ENCODE measurements at places on chromosomes 12 and 14.

- DNase-seq = no peak
These were observed 7.1 kb downstream of the ZFP36L1 start for GRCh38 chr14:68785534-68786490.

DNA sequence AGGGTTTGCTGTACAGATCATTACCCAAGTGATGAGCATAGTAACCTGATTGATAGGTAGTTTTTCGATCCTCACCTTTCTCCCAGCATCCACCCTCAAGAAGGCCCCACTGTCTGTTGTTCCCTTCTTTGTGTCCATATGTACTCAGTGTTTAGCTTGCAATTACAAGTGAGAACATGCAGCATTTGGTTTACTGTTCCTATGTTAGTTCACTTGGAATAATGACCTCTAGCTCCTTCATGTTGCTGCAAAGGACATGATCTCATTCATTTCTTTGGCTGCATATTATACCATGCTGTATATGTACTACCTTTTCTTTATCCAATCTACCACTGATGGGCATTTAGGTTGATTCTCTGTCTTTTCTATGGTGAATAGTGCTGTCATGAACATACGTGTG, 181.6 kb upstream of the FOXG1 start:
- DNase-seq = no peak

DNA sequence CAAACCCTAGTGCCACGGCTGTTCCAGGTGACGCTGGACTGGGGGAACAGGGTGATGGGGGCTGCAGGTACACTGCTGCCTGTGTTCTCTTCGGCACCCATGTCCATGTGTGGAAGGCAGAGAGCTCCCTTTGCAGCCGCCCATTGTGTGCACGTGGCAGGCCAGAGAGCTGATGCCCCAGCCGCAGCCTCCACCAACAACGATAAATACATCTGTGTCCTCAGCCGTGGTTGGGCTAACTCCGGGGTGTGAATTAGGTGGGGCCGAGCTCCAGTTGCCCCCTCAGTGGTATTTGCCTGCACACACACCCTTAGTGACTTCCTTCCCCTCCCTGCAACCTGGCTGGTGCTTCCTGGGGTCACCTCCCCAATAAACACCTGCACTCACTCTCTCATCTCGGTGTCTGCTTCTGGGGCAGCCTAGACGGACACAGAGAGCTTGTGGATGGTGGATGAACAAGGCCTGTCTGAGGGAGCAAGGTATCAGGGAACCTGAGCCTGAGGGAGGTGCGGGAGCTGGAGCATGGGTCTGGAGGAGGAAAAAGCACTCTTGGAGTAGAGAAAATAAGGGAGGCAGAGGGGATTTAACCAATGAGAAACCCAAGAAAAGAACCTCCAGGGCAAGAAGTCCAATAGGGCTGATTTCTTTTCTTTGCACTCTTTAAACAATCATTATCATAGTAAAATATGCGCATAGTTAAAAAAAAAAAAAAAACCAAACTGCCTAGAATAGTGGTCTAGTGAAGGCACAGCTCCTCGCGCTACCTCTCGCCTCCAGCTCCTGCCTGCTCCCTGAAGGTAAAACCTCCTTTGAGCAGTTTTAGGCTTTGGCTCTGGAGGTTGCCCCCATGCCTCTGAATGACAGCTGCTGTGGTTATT, 112.6 kb downstream of the ZNF664 start:
- DNase-seq = no peak

- DNase-seq = no peak
These were observed 19.6 kb downstream of the HIGD1C start for GRCh38 chr12:50971946-50972345.

DNA sequence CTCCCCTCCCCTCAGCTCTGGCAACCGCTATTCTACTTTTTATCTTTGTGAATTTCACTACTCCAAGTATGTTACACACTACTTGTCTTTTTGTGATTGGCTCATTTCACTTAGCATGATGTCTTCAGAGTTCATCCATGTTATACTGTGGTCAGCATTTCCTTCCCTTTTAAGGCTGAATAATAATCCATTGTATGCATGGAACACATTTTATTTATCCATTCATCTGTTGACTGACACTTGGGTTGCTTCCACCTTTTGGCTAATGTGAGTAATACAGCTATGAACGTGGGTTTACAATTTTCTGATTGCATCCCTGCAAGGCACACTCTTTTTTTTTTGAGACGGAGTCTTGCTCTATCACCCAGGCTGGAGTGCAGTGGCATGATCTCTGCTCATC, 53.0 kb upstream of the FUT8 start:
- DNase-seq = no peak

GRCh38 chr14:77458249-77458950, 507 bp downstream of the AHSA1 start:
- DNase-seq = no peak

DNA sequence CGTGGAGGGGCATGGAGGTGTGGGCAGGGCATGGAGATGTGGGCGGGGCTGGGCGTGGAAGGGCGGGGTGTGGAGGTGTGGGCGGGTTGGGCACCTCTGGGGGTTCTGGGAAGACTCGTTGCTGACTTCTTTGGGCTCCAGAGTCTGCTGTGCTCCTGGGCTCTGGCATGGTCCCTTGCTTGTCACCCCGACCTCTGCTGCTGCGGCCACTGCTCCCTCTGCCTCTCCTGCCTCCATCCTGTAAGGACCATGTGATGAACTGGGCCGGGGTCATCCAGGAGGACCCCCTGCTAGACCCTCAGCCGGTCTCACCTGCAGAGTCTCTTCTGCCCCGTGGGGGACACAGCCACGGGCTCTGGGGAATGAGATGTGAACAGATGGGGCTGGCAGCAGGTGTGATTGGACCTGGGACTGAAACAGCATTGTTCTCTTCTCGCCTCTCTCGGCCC, 15.3 kb downstream of the NOC4L start:
- no peak for DNase-seq

- no peak for DNase-seq
These were observed 3.0 kb downstream of the MIS18BP1 start for GRCh38 chr14:45249856-45250575.

DNA sequence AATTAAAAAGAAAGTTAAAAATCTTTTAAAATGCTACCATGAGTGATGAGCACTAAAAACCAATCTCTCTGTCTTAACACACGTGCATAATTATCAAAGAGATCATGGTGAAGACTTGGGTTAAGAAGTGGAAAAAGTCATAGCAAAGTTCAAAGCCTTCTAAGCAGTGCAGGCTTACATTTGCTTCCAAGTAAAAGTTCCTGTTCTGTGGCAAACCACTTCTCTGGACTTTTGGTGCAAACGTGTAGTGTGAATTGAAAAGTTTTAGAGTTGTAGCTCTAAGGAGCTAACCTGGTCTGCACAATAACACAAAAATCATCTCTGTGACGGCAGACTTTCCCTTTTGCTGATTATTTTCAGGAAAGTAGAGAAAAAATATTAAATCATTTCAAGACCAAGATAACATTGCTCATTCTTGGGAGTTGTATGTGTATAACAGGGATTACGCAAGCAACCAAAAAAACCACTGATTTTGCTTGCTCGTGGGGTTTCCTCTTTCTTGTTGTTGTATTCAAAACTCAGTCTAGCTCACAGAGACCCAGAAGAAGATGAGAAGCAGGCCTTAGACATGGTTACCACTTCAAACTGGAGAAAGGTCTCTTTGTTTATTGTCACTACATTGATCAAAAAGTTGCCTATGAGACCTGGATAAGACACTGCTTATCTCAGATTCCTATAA, 2.3 kb upstream of the GLIPR1 start:
- no peak for DNase-seq

DNA sequence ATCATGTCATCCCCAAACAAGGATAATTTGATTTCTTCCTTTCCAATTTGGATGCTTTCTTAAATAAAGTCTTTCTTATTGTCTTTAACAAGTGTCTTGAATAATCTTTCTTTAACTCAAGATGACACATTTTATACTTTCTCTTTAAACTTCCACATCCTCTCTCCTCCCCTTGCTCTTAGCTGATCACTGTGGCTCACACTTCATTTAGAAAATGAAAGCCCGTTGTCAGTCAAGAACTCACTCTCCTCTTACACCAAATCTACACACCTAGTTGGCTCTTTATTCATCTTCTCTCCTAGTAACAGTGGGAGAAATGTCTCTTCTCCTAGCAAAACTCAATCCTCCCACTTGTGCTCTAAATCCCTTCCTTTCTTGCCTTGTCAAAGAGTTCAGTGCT, 10.4 kb upstream of the RMST start:
- no peak for DNase-seq

DNA sequence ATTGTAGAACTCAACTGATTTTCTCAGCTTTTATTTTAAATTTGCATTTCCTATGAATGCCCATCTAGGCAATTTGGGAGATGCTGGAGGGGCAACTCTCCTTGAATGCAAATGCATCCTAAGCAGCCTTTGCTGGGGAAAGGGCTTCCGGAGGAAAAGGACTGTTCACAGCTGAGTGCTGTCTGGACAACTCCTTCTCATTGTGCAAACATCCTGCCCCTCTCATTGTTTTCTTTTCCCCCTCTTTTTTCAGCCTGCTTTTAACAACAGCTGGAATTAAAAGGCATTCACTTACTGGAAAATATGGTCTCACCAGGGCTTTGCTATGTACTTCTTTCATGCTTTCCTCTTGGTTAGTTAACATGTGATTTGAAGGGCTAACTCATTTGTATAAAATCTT, 397.8 kb downstream of the FUT8 start:
- DNase-seq = no peak

DNA sequence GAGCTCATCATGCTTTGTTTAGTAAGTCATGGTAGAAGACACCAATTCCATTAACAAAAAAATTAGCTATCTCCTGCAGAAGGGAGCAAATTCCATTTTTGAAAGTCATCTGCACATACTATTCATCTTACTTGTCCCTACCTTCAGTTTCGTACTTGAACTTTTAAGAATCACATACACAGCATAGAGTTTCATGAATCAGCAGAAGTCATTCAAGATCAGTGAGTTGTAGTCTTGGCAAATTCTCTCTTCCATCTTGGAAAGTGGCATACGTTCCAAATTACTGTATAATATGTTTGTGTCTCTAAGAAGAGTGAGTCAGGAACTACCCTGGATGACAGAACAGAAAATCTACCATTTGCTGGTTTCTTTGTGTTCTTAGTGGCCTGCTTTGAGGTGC, 14.1 kb downstream of the VRK1 start:
- DNase-seq = no peak

GRCh38 chr14:69044965-69045555, 66.0 kb upstream of the ACTN1 start:
- no peak for DNase-seq

DNA sequence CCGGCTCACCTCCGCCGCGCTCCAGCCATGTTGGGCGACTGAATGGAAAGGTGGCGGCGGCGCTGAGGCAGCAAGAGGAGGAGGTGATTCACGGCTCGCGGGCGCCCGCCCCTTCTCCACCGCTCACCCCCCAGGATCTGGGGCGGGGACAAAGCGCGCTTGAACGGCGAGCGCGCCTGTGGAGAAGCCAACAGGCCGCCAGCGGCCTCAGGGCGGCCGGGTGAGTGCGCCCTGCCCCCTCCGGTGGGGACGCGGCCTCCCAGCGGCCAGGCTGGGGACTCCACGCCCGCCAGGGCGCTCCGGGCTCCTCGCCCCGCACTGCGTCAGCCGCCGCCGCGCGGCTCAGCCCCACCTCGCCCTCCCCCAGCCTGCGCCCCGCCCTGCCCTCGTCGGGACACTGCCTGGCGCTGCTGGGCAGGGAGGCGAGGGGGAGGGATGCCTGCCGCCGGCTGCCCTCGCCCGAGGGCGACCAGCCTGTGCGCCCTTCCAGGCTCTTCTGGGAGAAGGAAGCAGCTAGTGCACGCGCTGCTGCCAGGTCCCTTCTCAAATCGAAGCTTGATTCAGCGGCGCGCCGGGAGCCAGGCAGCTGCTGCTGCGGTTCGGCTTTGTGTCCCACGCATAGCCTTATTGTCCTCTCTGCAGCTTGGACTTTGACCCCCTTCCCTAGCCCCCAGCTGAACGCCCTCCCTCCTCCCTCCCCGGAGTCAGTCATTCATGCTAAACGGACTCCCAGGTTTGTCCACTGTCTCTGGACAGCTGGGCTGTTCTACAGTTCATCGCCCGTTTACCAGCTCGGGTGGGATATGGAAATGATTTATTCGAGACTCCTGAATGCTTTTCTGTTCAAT, at the start of gene KIF21A:
TSS of gene KIF21A (minus strand) at position 40 of the 848 bp plus-strand sequence. CDS start 150 bp downstream, outside the sequence.
- DNase-seq = peak; percentile 16

GRCh38 chr12:82426081-82426480, 67.8 kb downstream of the METTL25 start:
- DNase-seq = no peak

GRCh38 chr12:104615048-104615561, 158.4 kb downstream of the CHST11 start:
- peak; percentile 17 for DNase-seq

DNA sequence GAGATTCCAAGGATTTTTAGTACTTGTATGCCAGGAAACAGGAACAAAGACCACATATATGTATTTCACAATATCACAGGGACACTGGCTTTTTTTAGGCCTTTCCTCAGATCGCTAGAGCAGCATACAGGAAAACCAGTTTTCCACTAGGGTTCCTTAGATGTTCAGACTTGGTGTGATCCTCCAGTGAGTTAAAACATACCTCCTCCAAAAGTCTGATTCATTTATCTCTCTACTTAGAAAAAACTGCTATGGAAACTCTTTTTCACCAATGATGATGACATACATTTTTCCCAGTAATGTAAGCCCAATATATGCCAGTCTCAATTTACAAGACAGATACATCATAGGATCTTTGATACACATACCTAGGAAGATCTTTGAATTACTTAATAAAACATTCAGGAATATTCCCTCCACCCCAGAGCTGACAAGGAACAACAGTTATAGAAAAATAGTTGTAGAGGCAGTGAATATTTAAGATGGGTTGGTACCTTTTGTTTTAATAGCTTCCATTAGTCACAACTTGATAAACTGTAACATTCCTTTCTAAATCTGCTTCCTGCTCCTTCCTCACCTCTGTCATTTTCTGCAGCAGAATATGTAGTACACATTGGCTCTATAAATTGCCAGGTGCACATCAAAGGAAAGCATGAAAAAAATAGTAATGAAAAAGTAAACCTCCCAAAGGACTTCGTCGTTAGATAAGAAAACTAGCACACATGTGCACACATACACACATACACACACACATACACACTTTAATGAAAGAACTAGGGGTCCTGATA, 27.5 kb downstream of the BCAT1 start:
- DNase-seq = no peak

GRCh38 chr14:50666772-50667683, 1.1 kb downstream of the SAV1 start:
- DNase-seq = no peak

DNA sequence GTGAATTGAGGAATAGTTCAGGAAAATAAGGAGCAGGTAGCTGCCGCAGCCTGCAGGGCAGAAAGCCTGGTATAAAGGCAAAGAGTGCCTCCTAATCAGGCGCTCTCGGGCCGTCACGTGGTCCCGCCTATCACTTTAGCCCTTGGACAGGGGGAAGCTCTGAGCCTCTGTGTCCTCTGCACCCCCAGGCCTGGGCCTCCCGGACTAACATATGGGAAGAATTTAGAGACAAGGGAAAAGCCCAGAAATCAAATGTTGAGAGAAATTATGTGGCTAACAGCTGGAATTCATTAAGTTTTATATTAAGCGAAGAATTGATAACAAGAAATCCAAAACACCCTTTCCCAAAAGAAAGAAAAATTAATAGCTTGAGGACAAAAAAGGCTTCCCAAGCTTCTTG, 417.7 kb downstream of the ATP23 start:
- DNase-seq = no peak

All from cerebellar nuclear complex (tissue), 1 donor.